ENCODE measurements at places on chromosomes 3 and 15.

DNA sequence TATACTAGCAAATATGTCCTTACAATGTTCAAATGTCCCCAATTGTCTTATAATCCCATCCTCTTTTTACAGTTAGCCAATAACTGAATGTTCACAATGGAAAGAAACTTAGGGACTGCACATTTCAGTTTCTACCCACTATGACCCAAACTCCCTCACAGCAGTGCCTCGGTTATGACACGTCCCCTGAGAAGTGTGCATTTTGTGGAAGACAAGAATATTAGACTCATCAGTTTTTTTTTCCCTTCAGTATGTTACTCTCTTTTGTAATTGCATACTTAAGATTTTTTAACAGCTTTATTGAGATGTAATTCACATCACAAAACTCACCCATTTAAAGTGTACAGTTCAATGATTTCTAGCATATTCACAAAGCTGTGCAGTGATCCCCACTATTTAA lies 64.8 kb downstream of the IGF2BP2 start:
- DNase-seq = no peak
- H3K4me1 ChIP-seq = peaks cover 12% of the 10 kb centered on the region
- H3K4me3 ChIP-seq = no peak overlapping the region
- H3K27ac ChIP-seq = no peak overlapping the region

- no peaks in the 10 kb centered on the region for H3K27me3 ChIP-seq
- H3K4me1 ChIP-seq = no peaks in the 10 kb centered on the region
- H3K36me3 ChIP-seq = no peaks in the 10 kb centered on the region
- H3K4me3 ChIP-seq = no peak overlapping the region
- no peak for DNase-seq
- H3K27ac ChIP-seq = no peak overlapping the region
These were observed 185.1 kb upstream of the SNTN start for GRCh38 chr3:63467392-63467791.

DNA sequence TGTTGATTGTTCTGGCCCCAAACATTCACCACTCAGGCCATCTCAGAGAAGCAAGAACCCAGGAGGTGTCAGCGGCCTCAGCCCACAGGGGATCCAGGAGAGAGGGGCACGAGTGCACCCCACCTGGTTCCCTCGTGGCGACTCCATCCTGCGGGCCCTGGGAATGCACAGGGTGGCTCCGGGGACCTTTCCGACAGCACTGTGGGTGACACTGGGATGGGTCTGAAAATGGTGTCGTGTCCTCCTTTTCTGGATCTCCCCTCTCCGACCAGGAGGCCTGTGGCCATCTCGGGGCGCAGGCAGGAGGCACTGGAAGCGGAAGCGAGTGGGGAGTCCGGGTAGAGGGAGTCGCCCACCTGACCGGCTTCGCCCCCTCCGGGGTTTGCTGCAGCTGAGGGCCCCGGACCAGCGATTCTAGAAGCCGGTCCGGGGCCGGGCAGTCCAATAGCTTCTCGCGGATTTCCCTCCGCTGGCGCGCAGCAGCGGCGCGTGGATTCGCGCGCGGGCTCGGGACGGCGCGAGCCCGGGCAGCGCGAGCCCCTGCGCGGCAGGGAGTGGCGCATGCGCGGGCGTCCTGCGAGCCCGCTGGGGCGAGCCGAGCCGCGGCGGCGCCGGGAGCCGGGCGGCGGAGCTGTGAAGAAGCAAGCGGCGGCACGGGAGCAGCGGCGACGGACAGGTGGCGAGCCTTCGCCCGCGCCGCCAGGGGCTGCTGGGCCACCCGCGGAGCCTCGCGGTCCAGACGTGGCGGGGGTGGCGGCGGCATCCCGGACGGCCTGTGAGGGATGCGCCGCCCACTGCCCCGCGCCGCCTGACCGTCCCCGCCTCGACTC lies at the start of gene DOCK3:
TSS of gene DOCK3 (plus strand) at position 579 of the 830 bp plus-strand sequence. CDS start 337 bp downstream, outside the sequence.
- DNase-seq = peak; percentile 63
- H3K27ac ChIP-seq = peak within 1 kb of the TSS; percentile 56
- H3K36me3 ChIP-seq = no peaks in the 10 kb centered on the region

GRCh38 chr3:153621953-153622352 lies 459.9 kb downstream of the RAP2B start:
- no peaks in the 10 kb centered on the region for H3K4me1 ChIP-seq
- no peak for DNase-seq
- H3K27ac ChIP-seq = no peak overlapping the region
- H3K36me3 ChIP-seq = no peaks in the 10 kb centered on the region

DNA sequence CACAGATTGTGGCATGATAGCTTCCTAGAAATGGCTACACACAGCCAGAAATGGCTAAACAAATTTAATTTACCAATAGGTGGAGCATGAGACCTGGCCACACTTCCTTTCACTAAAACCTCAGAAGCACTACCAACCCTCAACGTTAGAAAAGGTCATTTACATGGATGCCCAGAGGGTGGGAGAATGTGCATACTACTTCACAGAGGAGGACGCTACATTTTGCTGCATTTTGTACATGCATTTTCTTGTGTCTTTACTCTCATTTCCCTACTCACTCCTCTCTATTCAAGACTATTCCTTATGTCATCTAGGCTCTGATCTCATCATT lies 40.1 kb downstream of the C2CD4B start:
- H3K27me3 ChIP-seq = peaks cover 2% of the 10 kb centered on the region
- no peaks in the 10 kb centered on the region for H3K4me1 ChIP-seq
- no peak for DNase-seq
- H3K36me3 ChIP-seq = no peaks in the 10 kb centered on the region

Data from neuronal stem cell (in vitro differentiated cells).